Testis (tissue), 5 donors: ENCODE measurements at places on chromosomes 6 and 20.

DNA sequence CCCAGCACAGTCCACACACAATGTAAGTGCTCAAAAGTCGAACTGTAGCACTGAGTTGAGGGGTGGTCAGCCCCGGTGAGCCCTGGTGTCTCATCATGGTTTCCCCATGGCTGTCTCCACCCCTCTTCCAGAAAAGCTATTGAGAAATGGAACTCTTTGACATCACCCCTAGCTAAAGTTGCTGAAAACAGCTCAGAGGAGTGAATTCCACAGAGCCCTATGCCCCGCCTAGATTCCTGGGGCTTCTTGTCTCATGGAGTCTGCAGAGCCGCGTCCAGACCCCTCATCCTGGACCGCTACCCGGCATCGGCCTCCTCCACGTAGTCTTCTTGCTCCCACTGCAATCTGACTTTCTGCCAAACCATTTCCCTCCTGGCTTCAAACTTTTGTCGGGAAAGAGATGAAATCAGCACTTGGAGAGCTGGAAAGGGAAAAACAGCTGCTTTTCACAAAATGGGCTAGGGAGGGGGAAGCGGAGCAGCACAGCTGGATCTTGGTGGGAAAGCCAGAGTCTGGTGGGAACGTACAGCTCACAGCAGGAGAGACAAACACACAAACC lies 132.2 kb downstream of the SNX5 start:
- DNase-seq = peak; percentile 66

DNA sequence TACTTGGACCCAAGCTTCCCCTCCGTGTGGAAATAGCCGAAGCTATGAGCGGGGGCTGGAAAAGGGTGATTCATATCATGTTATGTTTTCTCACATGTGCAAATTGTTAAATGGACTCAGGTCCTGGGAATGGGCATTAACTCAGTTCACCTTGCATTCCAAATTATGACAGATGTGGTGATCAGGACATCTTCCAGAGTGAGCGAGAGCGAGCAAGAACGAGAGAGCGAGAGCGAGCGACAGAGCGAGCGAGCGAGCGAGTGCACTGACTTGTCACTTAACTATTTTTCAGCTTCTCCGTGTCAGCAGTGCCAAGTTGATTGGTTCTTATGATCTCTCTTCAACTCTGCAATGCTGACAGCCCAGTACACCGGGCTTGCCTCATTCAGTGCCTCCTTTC lies 437.4 kb upstream of the NRSN1 start:
- no peak for DNase-seq

DNA sequence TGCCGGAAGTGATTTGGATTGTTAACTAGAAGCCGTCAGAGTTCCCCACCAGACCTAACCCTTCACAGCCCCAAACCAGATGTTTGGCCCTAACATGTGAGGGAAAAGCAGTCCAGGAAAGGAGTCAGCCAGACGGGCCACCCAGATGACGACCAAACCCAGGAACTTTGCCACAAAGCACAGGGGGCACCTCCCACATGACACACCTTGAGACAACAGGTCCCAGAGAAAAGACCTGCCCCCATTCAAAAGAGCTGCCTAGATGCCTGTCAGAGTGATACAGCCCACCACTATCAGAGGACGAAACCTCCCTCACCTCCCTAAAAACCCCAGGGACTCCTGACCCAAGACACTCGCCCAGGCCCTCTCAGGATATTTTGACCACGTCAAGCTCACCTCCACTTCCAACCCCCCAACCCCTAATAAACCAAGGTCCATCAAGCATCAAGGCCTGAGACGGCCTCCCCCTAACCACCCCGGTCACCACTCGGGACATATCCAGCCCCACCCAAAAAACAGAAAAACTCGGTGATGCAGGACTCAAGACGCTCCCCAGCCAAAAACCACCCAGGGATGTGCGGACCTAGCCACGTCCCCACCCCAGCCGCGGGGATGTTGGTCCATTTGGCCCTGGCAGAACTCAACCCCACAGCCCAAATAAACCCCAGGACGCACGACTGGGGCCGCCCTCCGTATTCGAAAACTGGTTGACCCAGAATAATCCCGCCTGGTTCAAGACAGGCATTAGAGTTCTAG lies 662 bp downstream of the ZNF343 start:
- DNase-seq = peak; percentile 18

- DNase-seq = no peak
Measured at GRCh38 chr20:11347738-11348137, 570.0 kb upstream of the BTBD3 start.

DNA sequence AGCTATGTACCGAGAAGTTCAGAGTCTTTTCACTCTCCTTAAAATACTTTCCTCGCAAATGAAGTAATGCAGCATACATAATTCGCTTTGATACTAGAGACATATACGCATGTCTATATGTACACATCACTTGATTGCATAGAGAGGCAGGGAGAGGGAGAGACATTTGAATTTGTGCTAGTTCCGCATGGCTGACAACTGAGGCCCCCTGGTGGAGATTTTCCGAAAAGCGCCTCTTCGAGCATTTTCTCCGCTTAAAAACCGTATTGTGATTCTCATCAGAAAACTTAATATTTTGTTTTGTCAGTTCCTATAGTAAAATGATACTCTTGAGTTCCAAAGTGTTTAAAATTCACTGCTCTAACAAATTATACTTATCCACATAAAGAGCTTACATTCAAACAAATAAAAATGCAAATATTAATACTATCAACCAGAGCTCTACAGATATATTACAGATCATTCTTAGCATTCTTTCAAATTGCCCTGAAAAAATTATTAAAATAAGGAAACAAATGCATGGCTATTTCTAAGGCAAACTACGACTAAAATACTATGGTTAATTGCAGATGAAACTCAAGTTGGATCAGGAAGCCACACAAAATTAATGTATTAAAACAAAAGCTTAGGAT lies 637 bp downstream of the MYLK4 start:
- peak; percentile 77 for DNase-seq

DNA sequence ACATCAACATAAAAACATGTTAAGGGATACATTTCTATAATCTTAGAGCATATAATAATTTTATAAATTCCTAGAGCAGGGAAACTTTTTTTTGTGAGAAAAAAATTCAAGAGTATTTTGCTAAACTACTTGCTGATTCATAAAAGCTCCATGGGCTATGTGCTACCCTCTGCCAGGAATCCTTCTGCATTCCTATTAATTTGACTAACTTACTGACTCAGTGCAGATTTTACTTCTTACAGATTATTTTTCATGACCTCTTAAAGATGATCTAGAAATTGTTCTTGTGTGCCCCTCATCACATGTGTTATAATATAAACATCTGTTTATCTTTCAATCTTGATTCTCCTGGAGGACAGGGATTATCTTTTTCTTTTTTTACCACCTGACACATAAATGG lies 5.7 kb downstream of the VTA1 start:
- no peak for DNase-seq

GRCh38 chr20:25984933-25985332 lies 288.3 kb upstream of the ZNF337 start:
- peak; percentile 69 for DNase-seq

DNA sequence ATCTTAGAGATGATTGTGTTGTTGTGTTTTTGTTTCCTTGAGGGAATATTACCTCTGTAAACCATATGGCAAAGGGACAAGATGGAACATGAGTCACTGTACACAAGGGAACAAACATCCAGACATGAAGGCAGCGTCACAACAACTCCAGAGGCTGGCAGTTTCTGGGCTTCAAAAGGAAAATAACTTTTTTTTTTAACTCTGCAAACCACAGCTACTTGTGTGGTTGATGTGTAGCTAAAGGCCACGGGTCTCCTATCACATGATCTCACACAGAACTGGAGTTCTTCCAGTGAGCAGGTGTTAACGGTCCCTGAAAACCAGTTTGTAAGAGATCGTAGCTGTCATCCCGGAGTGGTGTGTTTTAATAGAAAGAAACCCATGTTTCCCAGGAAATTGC lies 33.2 kb upstream of the HBS1L start:
- no peak for DNase-seq

- peak; percentile 89 for DNase-seq
Measured at GRCh38 chr6:1609648-1610496, at the start of gene FOXC1. TSS of gene FOXC1 (plus strand) at chr6:1609915. CDS start at chr6:1610446, 531 bp downstream.

DNA sequence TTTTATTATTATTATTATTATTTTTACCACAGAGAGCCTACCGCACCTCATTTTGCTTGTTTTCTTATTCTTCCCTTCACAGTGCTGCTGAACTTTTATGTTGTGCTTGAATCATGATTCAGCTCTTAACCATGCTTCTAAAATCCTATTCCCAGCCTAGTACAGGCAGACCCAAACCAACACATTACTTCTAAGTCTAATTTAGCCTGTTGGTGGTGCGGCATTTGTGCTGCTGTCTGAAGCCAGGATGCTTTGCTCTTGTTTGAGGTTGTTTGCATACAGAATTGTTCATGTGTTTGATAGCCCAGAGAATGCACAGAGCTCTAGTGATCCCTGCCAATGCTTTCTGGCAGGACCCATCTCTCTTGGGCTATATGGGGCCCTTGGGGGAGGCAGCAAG lies 213.5 kb upstream of the KCNG1 start:
- DNase-seq = peak; percentile 18

GRCh38 chr20:6709910-6710595 lies 57.4 kb upstream of the BMP2 start:
- no peak for DNase-seq

DNA sequence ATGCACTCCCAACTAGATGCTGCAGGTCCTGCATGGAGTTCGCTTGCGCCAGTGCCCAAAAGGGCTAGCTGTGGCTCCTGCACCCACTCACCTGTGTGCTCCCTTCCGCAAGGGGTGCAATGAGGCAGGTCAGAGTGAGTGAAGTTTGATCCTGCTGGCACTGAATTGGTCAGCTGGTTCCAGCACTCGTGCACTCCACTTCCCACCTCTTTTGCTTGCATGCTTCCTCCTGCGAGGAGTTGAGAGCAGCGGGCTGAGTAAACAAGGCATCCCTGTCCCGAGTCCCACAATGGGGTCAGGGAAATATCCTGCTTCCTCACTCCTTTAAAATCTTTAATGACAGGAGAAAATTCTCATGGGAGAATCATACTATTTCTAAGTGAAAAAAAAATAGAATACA lies 86.2 kb downstream of the LCA5 start:
- no peak for DNase-seq

GRCh38 chr6:101232961-101233360 lies 160.5 kb upstream of the GRIK2 start:
- DNase-seq = no peak

DNA sequence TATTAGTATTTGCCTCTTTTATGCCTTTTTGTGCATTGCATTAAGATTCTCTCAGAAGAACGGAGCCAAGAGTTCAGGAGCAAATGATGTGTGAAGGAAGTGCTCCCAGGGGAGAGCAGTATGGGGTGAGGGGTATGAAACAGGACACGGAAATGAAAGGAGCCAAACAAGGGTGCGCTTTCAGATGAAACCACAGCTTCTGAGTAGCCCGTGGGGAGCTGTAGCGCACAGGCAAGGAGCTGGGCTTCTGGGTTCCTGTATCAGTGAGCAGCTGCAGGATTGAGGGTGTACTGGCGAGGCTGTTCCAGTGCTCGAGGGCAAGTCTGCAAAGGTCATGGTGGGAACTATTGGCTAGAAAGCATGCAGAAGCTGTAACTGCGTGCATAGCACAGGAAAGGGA lies 25.4 kb downstream of the ANKEF1 start:
- no peak for DNase-seq

- DNase-seq = no peak
Measured at GRCh38 chr6:150694889-150695288, 95.2 kb downstream of the PLEKHG1 start.

- DNase-seq = peak; percentile 95
Measured at GRCh38 chr20:20860078-20860806, 147.8 kb upstream of the RALGAPA2 start.

DNA sequence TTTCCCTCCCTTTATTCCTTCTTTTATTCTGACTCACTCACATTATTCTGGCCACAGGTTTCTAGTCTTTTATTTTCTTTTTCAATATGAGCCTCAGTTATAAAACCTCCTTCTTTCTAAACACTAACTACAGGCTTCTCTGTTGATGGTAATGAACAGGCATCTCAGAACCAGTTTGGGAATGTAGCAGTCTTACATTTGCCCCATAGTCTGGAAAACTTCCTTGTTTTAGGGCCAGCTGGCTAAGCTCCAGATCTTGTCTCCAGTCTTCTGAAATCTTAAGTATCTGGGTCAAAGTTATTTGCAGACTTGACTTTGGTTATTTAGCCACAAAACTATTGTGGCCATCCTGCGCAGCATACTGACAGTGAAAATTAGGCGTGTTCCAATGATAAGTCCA lies 97.0 kb upstream of the MAN1A1 start:
- DNase-seq = peak; percentile 35

- no peak for DNase-seq
Measured at GRCh38 chr6:1679688-1680068, 70.0 kb downstream of the FOXC1 start.

DNA sequence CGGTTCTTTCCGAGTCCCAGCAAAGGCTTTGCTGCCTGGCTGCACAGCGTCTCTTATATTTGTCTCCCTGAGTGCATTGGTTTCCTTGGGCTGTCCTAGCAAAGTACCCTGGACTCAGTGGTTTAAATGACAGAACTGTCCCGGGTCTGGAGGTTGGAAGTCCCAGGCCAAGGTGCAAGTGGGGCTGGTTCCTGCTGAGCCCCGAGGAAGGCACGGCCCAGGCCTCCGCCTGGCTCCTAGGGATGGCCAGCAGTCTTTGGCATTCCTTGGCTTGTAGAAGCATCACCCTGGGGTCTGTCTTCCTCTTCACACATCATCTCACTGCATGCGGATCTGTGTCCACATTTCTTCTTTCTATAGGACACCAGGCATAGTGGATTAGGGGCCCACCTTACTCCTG lies 64.8 kb upstream of the QKI start:
- DNase-seq = no peak

DNA sequence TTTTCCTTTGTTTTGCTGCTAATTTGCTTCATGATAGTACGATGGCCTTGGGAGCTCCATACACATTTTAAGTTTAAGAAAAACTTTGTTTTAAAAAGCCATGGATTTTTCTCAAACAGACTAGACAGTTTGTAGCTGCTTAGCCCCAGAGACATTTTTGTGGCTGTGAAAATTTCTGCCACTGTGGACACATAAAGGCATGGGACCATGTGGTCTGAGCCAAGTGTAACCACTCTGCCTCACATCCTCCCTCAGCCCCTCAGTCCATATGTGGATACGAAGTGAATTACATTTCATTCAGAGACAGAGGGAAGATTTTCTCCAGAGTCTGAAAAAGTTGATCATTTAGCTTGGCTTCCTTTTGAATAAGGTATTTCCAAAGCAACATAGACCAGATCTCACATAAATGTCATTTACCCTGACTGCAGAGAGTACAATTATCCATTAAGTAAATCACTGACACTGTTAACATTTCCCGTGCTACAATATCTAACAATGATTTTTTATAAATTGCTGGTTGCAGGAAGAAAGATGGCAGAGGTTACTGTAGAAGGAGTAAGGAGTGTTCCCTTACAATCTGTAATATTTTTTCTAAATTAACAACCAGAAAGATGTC lies 87.4 kb downstream of the GJA1 start:
- no peak for DNase-seq

- DNase-seq = no peak
Measured at GRCh38 chr20:53332022-53332837, 261.4 kb downstream of the ZNF217 start.

GRCh38 chr6:34955442-34955841 lies 66.4 kb downstream of the ANKS1A start:
- no peak for DNase-seq

- peak; percentile 18 for DNase-seq
Measured at GRCh38 chr6:143513410-143513809, 1.9 kb upstream of the FUCA2 start.
